ENCODE measurements at places on chromosomes 16 and 17.

- no peak for ATAC-seq
Measured at GRCh38 chr16:88508868-88509748, 56.0 kb downstream of the ZFPM1 start.

GRCh38 chr16:50665128-50665878, 15.8 kb downstream of the SNX20 start:
- ATAC-seq: peak; percentile 43

- ATAC-seq: no peak
Measured at GRCh38 chr16:46757339-46758050, 9.4 kb upstream of the MYLK3 start.

DNA sequence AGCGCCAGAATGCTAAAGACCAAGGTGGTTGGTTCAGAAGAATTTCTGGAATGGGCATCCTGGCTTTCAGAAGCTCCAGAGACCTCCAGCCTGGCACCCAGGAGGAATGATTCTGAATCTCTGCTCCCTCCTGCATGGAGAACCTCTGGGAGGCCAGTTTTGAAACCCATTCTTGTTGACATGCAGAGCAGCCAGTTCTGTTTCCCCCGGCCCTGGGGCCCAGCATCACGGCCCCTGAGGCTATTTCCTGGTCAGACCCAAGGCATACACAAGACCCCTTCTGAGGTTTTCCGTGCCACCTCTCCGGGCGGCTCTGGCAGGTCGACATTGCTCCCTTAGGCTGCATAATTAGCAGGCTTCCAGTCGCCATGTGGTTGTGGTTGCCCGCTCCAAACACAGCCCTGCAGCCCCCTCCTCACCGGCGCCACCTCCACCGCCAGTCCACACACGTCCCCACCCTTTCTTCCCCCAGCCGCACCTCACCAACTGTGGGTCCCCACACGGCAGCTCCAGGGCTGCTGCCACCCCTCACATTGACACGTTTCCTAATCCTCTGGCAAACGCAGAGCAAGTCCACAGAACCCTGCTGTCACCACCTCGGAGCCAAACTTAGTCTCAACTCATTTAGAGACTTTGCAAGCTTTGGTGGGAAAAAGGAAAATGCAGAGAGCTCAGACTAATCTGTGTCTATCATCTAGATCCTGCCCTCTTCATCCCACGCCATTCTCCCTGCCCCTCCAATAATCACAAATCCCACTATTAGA, 367.1 kb downstream of the SOX9 start:
- no peak for ATAC-seq

- no peak for ATAC-seq
Measured at GRCh38 chr16:8295513-8296237, 294.6 kb downstream of the TMEM114 start.

- ATAC-seq: no peak
Measured at GRCh38 chr17:7575481-7575883, 4.0 kb upstream of the CD68 start.

DNA sequence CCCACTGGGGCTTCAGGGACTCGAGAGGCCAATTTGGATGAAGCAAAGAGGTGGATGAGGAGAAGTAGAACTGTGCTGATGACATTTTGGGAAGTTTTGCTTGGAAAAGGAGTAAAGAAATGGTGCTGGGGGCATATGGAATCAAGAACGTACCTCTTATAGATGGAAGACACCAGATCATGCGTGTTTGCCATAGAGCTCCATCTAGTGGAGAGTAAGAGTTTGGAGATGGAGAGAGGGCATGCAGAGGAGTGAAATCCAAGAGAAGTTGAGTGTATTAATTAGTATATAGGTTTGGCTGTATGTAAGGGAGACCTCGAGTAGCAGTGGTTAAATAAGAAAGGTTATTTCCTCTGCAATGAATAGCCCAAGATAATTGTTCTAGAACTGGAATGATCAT, 56.0 kb downstream of the SHISA6 start:
- ATAC-seq: no peak

GRCh38 chr17:76191896-76192295, 48.4 kb downstream of the RNF157 start:
- peak; percentile 86 for ATAC-seq

GRCh38 chr17:30565073-30565935, 88.1 kb downstream of the GOSR1 start:
- ATAC-seq: no peak

GRCh38 chr16:79098907-79099306, 501.6 kb downstream of the MAF start:
- no peak for ATAC-seq

GRCh38 chr17:82080789-82081464, 15.3 kb upstream of the DUS1L start:
- ATAC-seq: no peak

DNA sequence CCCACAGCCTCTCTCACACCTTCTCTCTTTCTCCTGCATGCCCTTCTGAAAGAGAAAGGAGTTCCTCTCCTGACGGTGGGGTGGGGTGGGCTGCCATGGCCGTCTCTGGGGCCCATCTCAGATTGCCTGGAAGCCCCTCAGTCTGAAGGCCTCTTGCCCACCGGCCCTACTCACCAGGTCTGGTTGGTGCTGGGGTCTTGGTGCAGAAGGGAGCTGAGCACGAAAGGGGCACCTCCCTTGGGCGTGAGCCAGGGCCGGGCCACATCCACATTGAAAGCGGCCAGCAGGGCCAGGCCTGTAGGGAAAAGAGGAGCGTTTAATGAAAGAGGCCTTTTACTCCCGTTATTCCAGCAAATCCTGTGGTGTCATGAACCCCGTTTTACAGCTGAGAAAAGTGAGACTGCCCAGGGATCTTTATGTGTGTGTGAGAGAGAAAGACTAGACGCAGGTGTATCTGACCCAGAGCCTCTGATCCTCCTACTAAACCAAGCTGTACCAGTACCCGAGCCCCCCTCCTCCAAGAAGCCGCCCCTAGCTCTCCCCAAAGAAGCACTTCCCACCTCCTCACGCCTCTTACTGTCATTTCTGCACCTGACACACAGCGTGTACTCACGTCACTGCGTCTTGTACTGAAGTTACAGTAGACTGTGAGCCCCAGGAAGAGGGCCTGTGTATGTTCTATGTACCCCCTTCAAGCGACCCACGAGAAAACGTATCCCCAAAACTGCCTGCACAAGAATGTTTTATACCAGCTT, 23.4 kb downstream of the ITGAE start:
- ATAC-seq: no peak

- ATAC-seq: no peak
Measured at GRCh38 chr17:29102046-29102445, 59.1 kb downstream of the PIPOX start.

DNA sequence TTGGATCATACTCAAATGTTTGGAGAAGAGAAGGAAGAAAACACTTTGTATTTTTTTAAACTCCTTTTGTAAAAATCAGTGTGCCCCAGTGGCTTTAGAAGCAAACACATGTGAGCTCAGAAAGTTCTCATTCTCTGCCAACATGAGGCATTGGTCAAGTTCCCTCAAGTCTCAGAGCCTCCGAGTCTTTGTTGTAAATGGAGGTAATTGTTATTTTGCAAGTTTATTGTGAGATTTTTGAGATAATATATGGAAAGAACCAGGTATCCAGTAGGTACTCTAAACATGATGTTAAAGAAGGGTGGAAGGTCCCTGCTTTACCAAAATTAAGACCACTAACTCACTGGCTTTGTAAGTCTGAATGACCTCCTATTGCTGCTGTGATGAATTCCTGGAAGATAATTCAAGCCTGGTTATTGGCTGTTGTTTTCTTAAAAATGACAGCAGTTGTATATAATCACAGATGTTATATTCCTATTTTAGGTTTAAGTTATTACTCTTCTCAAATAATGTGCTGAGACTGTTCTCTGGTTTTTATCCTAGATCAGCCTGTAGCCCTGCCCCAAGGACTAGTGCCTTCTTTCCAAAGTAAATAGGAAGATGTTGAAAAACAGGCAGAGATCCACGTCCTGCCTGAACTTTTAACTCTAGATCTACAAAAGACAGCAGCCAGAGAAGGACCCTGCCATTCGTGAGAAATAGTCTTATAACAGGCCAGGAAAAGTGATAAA, 2.4 kb downstream of the HLF start:
- no peak for ATAC-seq

DNA sequence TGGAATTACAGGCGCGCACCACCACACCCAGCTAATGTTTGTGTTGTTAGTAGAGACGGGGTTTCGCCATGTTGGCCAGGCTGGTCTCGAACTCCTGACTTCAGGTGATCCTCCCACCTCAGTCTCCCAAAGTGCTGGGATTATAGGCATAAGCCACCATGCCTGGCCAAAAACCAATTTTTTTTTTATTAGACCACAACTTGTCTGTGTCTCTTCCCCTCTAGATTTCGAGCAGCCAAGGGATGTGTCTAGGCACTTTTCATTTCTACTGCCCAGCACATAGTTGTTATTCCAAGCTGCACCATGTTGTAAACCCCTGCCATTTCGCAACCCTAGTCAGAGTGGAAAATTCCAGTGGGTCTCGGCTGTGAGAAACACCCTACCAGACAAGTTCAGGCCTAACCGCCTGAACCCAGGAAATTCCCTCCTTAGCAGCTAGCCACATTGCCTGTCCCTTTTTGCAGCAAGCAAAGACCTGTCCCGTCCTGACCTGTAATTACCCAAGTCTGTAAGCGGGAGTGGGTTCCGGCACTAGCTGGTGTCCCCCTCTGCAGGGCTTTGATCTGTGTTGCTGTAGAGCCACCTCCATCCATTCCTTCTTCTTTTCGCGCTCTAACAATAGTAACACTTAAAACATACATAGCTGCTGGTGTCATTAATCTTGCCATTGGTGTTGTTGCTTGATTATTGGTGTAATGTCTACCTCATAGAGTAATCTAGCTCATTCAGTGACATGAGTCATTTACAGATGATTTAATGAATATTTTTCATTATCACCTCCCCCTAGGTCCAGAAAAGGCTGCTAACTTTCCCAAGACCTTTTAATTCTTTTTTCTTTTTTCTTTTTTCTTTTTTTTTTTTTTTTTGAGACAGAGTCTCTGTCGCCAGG, 77.3 kb upstream of the ATF7IP2 start:
- peak; percentile 12 for ATAC-seq

DNA sequence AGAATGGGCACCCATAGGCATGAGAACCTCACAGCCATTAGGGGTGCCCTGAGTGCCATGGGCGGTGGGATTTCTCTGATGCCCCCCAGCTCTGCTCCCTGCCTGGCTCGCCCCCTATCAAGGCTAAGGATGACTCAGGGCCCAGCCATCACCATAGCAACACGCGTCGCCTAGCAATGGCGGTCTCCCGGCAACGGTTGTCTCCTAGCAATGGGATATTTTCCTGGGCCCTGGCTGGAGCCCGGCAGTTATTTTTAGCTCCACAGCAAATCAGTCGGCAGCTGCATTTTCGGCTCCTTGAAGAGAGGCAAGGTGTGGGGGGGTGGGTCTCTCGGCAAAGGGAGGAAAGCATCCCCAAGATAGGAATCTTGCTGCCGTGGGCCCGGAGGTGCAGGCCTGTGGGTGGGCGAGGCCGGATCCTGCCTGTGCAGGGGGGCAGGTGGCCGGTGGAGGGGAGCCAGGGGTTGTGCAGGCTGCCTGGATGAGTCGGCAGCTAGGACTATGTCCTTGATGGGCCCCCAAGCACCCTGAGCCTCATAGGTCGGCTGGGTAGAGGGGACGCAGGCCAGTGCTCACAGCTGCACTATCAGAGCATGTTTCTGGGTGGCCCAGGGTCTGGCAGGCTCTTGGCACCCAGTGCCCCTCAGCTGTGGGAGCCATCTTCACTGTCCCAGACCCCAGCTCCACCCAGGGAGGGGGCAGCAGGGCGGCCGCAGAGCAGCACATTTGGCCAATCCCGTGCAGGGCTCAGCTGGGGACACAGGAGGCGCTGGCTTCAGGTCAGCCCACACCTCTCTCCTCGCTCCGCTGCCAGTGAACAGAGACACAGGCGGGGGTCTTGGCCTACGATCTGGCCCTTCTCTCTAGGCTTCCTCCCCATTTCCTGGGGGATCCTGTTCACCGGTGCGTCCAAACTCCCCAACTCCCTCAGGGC, 4.2 kb upstream of the FBXL16 start:
- ATAC-seq: no peak

GRCh38 chr17:8477715-8478441, 42.2 kb downstream of the NDEL1 start:
- no peak for ATAC-seq

All from activated T-helper 17 cell treated with anti-CD3 and anti-CD28 coated beads, Interleukin-2, amount 50 U/mL, for 72 hours (primary cell).